Psoas muscle (tissue), 8 donors: ENCODE measurements at places on chromosomes 3 and 15. TPM values are rescaled to one million over a fixed set of nuclear protein-coding genes. Genes with fewer than 3 reads are reported as not detected.
A peak's percentile ranks its signal among the peaks of the same experiment; 100 is the strongest.

P2RY14 gene
- 1.8 TPM for total RNA-seq

CFAP100 gene
- not detected for total RNA-seq

GP5 gene
- total RNA-seq = not detected

GANC gene
- 26.0 TPM for total RNA-seq

DNA sequence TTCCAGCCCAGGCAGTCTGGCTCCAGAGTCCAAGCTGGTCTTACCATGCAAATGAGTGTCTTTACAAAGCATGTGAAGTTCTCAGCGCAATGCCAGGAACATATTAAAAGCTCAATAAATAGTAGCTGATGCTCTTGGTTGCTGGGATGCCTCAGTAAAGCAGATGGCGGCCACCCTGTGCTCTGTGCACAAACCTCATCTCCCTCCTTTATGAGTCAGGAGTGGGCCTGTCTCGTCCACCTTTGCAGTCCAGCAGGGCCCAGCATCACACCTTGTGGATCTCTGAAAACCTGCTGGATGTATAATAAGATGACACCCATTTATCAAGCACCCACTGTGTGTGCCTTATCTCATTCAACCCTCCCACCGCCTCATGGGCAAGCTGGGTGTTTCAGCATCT is 42.7 kb downstream of the FAM174B start:
- no peak for DNase-seq
- H3K36me3 ChIP-seq = no peaks in the 10 kb centered on the region
- no peak overlapping the region for H3K27ac ChIP-seq
- peaks cover 5% of the 10 kb centered on the region for H3K4me1 ChIP-seq
- no peaks in the 10 kb centered on the region for H3K27me3 ChIP-seq

- H3K36me3 ChIP-seq = no peaks in the 10 kb centered on the region
- H3K4me3 ChIP-seq = peak overlapping the region; percentile 48
- H3K4me1 ChIP-seq = no peaks in the 10 kb centered on the region
- no peak overlapping the region for H3K27ac ChIP-seq
- peak; percentile 23 for DNase-seq
These were observed 298 bp downstream of the BCL2L10 start for GRCh38 chr15:52112203-52112750.

DNA sequence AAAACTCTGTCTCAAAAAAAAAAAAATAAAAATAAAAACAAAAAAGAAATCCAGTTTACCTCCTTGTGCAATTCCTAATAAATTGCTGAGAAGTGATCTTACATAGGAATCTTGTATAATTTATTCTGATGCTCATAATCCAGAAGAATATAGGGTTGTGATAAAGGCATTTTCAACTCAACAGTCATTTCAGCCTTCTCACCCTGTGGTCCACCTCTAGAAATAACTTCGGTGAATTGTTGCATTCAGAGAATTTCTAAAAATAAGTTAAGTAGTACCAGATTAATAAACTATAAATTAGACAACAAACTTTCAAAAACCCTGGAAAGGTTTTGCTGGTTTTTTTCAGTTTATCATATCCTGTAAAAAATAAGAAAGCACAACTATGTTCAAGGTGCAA is 20.2 kb downstream of the RAF1 start:
- peak overlapping the region; percentile 79 for H3K27ac ChIP-seq
- H3K4me3 ChIP-seq = no peak overlapping the region
- no peaks in the 10 kb centered on the region for H3K27me3 ChIP-seq
- H3K36me3 ChIP-seq = no peaks in the 10 kb centered on the region

- no peaks in the 10 kb centered on the region for H3K36me3 ChIP-seq
- DNase-seq = no peak
- H3K4me1 ChIP-seq = peaks cover 17% of the 10 kb centered on the region
- H3K4me3 ChIP-seq = no peak overlapping the region
These were observed 262.1 kb upstream of the TGFBR2 start for GRCh38 chr3:30344288-30344687.
